MG63 (cell line): ENCODE measurements at places on chromosomes 12 and 14. TPM values are rescaled to one million over a fixed set of nuclear protein-coding genes. Genes with fewer than 3 reads are reported as not detected.

Gene ANO2
- total RNA-seq = not detected in 2 replicates

Gene CLEC6A
- total RNA-seq = not detected in 2 replicates

Gene NR1H4
- total RNA-seq = not detected in 2 replicates

Gene ERBB3
- total RNA-seq = 0.56 TPM in 1 of 2 replicates, not detected in the other

Gene LMNTD1
- total RNA-seq = not detected in 2 replicates
